ENCODE measurements at places on chromosomes 12 and 14.

GRCh38 chr14:75510547-75510946 lies 11.7 kb upstream of the BATF start:
- DNase-seq, result no peak

GRCh38 chr14:31898838-31899528 lies 178.1 kb upstream of the ARHGAP5 start:
- DNase-seq, result no peak

DNA sequence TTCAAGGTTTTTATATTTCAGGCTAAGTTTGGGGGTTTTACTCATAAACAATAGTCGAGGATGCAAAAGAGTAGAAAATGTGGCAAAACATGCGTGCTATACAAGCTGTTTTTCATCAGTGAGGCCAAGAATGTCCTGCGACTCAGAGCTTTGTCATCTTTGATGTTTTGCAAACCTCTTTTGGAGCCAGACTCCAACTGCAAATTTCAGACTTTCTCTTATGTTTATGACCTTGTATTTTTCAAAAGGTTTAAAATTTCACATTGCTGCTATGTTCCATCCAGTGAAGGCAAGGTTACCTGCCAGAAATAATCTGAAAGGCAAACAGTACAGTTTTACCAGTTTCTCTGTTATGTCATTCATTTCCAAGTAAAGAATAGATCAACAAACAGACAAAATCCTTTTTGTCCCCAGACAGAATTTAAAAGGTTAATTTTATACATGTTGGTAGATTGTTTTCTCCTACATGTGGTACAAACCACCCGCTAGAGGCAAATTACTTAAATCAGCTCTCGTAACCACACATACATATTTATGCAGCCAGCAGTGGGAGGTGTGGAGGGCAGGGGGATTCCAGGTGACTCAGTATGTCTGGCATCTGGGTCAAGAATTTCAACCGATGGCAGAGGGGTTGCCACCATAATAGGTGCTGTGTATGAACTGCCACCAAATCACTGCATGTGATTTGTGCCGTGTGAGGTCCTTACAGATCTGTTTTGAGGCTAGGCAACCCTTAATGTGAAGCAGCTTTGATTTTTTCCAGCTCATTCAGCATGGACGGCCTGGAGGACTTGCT lies 119.8 kb upstream of the CPM start:
- DNase-seq, result no peak

DNA sequence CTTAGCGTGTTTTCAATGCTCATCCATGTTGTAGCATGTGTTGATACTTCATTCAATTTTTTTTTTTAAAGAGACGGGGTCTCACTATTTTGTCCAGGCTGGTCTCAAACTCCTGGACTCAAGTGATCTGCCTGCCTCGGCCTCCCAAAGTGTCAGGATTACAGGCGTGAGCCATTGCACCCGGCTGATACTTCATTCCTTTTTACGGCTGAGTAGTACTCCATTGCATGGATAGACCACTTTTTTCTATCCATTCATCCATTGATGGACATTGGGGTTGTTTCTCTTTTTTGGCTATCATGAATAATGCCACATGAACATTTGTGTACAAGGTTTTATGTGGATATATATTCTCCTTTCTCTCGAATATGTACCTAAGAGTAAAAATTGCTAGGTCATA lies 1.2 kb downstream of the P2RX7 start:
- DNase-seq, result no peak

DNA sequence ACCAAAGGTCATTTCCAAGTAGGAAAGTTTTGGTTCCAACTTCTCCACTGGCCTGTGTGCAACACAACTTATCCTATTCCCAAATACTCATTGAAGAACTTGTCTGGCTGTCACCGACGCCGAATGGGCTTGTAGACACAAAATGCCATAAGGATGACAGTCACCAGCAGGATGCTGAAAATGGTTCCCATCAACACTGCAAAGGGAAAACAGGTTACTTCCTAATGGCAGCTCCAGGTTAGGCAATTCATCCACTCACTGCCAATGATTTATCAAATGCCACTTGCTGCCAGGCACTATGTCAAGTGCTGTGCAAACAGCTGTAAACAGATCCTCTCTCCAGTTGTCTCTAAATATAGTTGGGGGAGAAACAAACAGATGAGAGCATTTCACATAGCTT lies 6.1 kb downstream of the C12orf76 start:
- DNase-seq, result no peak

- DNase-seq, result no peak
Measured at GRCh38 chr12:93229494-93230325, 148.0 kb upstream of the NUDT4 start.
